ENCODE measurements at places on chromosomes 6 and 20. TPM values are rescaled to one million over a fixed set of nuclear protein-coding genes. Genes with fewer than 3 reads are reported as not detected.

DNA sequence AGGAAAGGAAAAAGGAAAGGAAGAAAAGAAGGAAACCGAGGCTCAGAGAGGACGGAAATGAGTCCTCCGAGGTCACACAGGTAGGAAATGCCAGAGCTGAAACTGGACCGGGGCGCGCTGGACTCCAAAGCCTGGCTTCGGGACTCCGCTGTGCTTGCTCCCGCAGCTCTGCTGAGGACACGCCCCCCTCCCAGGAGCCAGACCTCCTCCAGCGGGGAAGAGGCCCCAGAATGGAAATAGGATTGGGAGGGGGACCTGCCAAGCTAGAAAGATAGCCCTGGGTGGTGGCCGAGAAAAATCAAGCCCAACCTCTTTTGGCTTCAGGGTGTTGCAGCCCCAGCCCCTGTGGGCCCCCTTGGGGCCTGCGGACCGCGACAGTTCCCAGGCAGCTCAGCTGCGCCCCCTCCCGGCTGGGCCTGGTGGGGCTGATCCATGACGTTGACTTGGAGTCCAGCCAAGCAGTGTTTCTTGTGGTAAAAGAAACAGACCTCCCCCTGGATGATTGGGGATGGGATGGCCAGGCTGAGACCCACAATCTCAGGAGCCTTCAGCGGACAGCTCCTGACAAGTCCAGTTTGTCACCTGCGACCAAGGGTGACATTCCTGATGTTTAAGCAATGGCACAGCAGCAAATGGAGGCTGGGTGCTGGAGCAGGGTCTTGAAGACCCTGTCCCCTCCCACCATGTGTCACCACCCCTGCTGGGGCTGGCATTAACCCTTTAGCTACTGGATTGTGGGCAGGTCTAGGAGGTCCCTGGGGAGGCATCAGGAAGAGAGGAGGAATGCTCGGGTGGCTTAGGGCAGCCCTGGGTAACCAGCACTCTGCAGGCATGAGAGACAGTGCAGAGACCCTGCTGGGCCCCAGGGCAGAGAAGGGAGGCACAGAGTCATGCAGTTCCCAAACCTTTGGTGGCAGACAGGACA lies 55.4 kb downstream of the RIPOR3 start:
- DNase-seq = peak; percentile 43

- DNase-seq = peak; percentile 40
Measured at GRCh38 chr20:45095805-45096238, 5.1 kb downstream of the KCNS1 start.

PLAGL1 gene
- 46.5 TPM for polyA plus RNA-seq

DNA sequence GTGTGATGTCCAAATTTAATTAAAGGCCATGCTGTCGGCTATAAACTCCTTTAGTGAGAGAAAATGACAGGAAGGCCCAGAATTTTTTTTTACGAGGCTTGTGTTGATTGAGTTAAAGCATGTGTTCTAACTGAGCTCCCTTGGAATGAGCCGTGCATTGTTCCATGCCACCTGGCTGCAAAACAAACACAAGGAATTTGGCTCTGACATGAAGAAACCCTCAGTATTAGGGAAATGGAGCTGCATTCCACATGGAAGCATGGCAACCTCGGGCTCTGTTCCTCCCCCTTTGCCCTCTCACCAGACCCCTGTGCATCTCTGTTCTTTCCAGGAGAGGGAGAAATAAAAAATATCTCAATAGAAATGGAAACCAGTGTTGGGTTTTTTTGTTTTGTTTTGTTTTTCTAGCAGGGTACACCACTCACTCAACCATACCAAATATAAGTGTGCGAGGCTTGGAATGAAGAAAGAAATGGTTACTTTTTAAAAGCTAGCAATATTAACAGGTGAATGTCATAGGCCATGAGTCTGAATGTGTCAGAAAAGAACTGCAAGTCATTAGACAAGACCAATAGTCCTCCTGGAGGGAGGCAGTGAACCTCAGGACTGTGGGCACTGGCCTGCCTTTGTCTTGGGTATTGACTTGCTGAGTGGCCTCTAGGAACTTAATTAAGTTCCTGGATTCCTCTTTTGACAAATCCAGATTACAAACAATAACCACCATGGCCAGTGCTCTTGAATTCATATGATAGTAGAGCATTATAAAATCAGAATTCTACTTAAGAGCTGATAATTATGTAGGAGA lies 935.1 kb downstream of the KIF16B start:
- DNase-seq = no peak

DNA sequence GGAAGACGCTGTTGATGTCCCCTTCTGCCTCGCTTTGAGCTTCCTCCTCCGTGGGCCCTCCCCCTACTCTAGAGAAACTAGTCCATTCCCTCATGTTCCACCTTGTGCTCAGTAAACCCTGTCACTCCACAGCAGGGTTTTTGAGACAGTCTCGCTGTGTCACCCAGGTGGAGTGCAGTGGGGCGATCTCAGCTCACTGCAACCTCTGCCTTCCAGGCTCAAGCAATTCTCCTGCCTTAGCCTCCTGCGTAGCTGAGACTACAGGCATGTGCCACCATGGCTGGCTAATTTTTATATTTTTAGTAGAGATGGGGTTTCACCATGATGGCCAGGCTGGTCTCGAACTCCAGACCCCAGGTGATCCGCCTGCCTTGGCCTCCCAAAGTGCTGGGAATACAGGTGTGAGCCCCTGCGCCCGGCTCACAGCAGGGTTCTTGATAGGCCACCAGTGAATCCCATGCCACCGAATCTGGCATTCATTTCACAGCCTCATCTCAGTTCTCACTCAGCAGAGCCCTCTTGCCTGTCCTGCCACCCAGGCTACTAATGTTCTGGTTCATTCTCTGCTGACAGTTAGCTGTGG lies 36.0 kb downstream of the PANK2 start:
- no peak for DNase-seq

SYNDIG1 gene
- not detected for polyA plus RNA-seq

DNA sequence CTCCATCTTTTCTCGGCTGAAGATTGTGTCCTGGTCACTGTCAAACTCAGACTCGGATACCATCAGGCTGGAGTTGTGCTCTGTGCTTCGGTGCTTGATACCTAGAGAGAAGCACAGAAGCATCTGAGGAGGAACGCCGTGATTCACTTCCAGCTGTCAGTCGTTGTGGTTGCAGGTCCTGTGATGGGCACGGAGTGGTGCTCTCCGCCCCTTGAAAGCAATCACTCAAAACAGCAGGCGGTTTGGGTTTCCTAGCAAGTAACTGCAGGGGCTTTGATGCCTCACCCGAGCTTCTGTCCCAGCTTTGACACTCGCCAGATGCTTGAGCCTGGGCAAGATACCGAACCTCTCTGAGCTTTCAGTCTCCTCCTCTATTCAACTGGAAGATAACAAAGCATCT lies 52.5 kb downstream of the ALDH5A1 start:
- no peak for DNase-seq

COX7A2 gene
- 102 TPM for polyA plus RNA-seq

SCUBE3 gene
- not detected for polyA plus RNA-seq

DEFB129 gene
- polyA plus RNA-seq = not detected

- no peak for DNase-seq
Measured at GRCh38 chr20:1360094-1360846, 31.3 kb upstream of the SDCBP2 start.

- DNase-seq = no peak
Measured at GRCh38 chr6:29516108-29516507, 28.4 kb upstream of the MAS1L start.

GRCh38 chr20:32731882-32732266 lies 11.4 kb downstream of the COMMD7 start:
- peak; percentile 24 for DNase-seq

- no peak for DNase-seq
Measured at GRCh38 chr20:1987826-1988225, 6.0 kb downstream of the PDYN start.

GRCh38 chr20:40844332-40844731 lies 155.3 kb upstream of the MAFB start:
- no peak for DNase-seq

DNA sequence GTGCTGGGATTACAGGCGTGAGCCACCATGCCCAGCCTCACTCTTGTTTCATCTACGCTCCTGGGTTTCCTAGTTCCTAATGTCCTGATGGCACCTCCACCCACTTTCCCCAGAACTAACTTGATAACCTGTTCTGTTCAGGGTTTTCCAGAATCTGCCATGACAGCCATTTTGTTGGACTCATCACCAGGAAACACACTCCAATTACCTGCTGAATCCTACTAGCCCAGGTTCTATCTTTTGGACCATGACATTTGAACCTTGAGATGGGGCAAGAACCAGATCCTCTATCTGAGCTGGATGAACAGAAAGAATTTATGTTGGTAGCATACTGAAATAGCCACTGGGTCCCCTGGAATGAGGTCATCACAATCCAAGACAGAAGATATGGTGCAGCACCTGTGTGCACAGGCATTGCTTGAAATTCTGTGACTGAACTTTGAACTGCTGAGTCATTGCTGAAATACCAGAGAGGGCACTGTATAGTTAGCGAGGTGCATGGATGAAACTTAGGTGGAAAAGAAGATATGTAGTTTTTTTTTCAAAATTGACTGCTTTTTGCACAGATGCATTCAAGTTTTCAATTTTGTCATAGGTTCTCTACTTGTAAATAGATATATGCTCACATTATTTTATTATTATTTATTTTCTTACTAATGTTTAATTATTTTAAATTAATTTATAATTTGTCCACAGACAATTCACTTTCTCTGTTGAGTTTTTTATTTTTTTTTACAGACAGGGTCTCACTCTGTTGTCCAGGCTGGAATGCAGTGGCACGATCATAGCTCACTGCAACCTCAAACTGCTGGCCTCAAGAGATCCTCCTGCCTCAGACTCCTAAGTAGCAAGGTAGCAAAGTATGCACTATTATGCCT lies 42.8 kb upstream of the TASP1 start:
- no peak for DNase-seq

MLN gene
- not detected for polyA plus RNA-seq

GRCh38 chr20:12394786-12395185 lies 477.1 kb downstream of the BTBD3 start:
- DNase-seq = no peak

DNA sequence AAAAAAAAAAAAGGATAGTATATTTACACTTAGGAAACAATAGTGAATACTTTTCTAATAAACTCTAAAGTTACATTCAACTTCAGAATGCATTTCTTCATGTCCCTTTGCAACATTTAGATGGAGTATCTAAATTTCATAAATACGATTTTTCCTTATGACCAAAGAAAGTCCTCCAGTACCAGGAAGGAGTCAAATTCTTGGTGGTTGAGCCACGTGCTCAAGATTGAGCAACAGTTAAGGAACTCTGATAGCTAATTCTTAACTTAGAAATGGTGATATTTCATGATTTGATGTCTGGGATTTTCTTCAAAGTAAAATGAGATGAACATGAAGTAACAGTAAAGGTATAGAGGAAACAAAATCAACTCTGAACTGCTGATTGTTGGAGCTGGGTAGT lies 92.7 kb downstream of the SASH1 start:
- no peak for DNase-seq

ARG1 gene
- not detected for polyA plus RNA-seq

DNA sequence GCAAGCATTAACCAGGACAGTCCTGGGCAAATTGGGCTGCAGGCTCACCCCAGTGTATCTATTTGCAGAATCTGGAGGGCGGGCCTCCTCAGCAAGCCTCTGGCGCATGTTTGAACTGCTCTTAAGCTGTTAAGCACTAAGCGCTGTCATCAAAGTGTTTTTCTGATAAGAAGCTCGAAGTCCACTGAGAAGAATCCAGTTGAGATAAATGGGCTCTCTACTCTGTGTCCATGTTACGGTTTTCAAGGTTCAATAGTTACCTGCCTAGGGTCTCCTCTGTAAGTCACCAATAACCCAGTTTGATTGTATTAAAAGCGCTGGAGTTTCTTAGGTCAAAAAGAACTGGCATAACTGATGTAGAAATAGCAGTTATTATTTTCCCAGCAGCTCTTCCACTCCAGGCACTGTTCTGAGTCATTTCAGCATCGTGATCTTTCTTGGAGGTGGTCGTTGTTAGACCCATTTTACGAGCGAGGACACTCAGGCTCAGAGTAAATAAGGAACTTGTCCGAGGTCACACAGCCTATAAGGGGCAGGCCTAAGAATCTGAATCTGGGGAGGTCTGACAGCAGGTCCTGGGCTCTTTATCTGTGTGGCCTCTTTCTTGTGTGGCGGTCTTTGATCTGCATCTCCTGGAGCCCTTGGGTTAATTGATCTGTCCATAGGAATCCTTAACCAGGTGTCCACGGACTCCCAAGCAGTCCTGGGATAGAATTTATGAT lies 207.4 kb upstream of the ZNF217 start:
- DNase-seq = no peak

DNA sequence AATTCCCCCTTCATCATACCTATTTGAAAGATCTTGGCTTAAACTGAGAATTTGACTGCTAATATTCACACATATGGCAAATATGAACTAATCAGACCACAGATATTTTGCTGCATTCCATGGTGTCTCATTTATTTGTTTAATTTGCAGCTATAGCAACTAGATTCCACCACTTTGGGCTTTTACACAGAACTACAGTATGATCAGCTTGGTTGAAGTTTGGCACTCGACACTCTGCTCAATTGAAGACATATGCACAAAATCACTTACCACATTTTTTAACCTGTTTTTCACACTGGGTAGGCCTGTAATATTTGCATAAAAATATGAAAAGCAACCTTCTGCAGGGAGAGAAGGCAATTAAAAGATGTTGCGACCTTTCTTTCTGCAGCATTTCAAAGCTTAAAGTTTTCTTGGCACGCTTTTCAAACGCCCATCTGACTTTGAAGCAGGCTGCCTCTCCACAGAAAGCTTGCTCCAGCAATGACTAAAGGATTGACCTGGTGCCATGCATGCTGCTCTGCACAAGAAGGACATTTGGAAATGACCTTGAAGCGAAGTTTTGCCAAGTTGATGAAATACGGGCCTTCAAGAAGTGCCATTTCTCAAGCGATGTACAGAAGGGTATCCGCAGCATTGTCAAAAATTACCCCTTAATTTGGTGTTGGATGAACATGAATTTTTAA lies 126.7 kb downstream of the AIG1 start:
- no peak for DNase-seq

SLC26A8 gene
- 1.5 TPM for polyA plus RNA-seq

EFCAB8 gene
- polyA plus RNA-seq = 0.15 TPM

IRAK1BP1 gene
- polyA plus RNA-seq = 0.08 TPM

- no peak for DNase-seq
Measured at GRCh38 chr6:17015144-17015543, 86.7 kb upstream of the STMND1 start.

PLTP gene
- polyA plus RNA-seq = 1.6 TPM

KCNG1 gene
- 0.04 TPM for polyA plus RNA-seq

DNA sequence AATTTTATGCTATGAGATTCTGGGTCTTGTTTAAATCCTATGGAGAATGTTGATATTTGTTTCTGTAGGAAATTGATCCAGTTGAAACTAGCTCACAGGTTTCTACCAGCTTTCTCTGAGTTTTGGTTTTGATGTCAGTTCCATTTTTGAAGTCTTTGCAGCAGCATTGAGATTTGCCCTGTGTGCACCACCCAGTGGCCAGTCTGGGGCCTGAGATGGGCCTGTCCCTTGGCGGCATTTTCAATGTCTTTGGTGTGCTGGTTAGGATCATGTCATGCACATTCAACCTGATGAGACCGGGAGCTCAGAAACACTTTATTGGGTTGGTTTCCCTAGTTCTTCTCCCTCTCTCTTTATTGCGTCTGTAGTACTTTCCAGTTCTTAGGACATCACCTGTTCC lies 395.2 kb upstream of the MAP3K7 start:
- no peak for DNase-seq

ZBTB46 gene
- 0.37 TPM for polyA plus RNA-seq

SLC32A1 gene
- polyA plus RNA-seq = not detected

GRCh38 chr6:160462551-160463109 lies 114.5 kb downstream of the SLC22A3 start:
- DNase-seq = peak; percentile 22

Measured in CD14-positive monocyte (primary cell).